ELR (cell line): ENCODE measurements at places on chromosomes 11 and 22.

DNA sequence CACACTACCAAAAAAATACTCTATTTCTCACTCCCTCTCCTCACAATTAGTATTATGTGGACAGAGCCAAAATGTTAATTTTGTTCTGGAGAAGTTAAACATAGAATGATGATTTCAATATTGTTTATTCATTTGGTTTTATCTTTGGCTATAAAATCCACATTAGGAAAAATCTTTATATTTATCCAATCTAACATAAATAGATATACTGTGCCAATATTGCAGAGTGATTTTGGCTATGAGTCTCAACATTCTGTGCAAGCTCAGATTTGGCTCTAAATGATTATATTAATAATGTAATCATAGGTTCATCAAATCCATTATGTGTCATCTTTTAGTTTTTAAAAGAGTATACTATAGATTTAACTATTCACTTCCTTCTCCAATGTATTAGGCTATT lies 667.5 kb upstream of the CHORDC1 start:
- no peak for DNase-seq

- no peak for DNase-seq
Measured at GRCh38 chr11:112744041-112744440, 217.2 kb upstream of the NCAM1 start.

- DNase-seq = no peak
Measured at GRCh38 chr11:126496576-126497337, 141.3 kb downstream of the ST3GAL4 start.

DNA sequence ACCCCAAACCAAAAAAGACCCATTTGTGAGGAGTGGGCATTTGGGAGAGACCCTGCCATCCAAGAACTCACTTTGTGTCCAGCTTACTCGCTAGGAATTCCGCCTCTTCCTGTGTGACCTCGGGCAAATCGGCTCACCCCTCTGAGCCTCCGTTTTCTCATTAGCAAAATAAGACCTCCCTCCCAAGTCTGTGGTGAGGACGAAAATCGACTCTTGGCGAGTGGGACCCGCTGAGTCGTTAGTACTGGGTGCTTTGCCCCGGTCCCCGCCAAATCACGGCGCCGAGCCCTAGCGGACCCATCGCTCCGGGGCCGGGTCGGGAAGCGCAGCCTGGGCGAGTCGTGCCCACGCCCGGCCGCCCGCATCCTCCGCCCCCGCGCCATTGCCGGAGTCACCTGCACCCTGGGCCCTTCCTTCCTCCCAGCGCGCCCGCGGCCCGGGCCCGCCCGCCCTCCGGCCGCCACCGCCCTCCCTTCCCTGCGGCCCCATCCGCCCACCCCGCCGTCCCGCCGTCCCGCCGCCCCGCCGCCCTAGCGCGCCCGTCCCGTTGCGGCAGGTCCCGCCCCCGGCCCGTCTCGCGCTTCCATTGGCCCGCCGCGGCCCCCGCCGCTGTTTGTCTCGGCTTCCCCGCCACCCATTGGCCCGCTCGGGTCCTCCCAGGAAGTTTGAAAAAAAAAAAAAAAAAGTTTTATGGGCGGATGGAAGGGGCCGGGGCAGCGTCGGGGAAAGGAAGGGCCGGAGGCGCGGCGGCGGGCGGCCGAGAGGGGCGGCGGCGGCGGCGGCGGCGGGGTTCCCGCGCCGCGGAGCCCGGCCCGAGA lies 48.9 kb downstream of the TRIOBP start:
- DNase-seq = peak; percentile 94

DNA sequence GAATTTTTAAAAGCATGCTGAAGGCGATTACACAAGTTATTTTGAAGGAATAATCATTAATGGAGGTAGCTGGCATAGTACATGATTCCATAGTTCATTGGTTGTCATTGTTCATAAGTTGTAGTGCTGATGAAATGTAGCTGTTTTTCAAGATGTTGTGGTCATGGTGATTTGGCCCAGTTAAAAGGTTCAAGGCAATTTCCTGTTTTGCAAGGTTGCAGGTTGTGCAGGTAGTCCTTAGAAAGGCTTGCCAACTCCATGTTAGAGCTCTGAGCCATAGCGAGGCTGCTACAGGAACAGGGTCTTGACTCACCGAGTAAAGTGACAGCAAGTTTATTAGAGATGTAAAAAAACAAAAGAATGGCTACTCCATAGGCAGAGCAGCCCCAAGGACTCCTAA lies 95.8 kb upstream of the CHORDC1 start:
- no peak for DNase-seq

GRCh38 chr11:32358729-32359128 lies 76.6 kb downstream of the WT1 start:
- no peak for DNase-seq
